Calu3 (cell line): ENCODE measurements at places on chromosomes 12 and 14.
A peak's percentile ranks its signal among the peaks of the same experiment; 100 is the strongest.

DNA sequence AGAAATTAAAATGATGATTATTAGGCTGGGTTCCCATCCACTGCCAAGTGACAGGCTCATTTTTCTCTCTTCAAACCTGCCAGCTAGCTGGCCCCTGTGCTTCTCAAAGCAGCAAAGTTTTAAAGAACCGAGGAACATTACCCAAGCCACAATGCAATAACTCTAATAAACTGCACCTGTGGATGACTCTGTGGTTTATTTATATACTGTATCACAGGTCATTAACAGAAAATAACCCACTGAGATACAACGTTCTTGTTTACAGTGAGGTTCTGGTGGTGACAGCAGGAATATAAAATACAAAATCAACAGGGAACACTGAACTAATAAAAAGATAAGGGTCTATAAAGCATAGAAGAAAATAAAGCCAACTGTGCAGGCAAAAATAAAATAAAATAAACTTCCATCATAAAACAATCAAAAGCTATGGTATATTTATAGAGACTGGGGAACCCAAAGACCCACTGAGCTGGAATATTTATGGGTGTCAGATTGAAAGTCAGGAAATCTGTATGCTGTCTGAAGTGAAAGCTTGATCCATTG is 472.9 kb downstream of the NOVA1 start:
- no peak for DNase-seq

GRCh38 chr12:110543252-110543959 is 39.7 kb downstream of the PPTC7 start:
- DNase-seq = no peak

- DNase-seq = no peak
Measured at GRCh38 chr14:78029601-78030372, 140.4 kb upstream of the NRXN3 start.

GRCh38 chr12:128811806-128812205 is 12.0 kb downstream of the SLC15A4 start:
- DNase-seq = no peak

DNA sequence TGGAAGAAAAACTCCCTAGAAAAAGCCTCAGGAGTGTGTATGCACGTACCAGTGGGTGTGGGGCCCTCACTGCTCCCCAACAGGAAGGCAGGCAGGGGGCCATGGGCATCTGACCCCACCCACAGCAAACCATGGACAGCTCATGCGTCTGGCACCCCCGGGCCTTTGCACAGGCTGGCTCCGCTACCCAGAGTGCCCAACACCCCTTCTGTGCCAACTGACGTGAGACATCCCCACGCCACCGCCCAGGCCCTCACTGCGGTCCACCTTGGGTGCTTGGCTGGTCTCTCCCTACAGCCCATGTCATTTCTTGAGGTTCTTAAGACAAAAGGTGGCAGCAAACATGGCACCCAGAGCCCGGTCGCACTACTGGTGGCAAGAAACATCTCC is 91.4 kb downstream of the NCOR2 start:
- DNase-seq = no peak

- DNase-seq = peak; percentile 51
Measured at GRCh38 chr12:53985994-53986685, 1.2 kb downstream of the HOXC10 start.

- no peak for DNase-seq
Measured at GRCh38 chr12:104340925-104341611, 37.5 kb downstream of the EID3 start.

DNA sequence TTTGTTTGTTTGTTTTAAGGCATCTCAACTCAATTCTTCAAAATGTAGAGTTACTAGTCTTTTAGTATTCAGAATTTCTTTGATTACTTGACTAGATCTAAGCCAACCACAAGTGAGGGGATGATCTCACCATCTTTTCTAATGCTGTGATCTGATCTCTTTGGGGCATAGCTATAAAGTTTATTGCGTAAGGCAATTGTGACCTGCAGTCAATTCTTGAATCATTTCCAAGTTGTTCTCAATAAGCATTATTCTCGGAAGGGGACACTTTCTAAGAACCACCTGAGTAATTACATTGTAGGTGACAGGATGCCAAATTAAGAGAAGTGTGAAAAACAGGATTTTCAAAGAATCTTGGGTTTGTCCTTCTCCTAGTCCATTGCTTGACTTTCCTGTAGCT is 13.1 kb downstream of the DACT1 start:
- DNase-seq = no peak

GRCh38 chr14:104800771-104801519 is at the start of gene ZBTB42:
Gene ZBTB42, plus strand, starts transcription at chr14:104801101. Its CDS starts 97 bp downstream, at chr14:104801198.
- DNase-seq = peak; percentile 91

GRCh38 chr12:71772735-71773134 is 18.1 kb downstream of the RAB21 start:
- DNase-seq = no peak

GRCh38 chr14:31241450-31242114 is 34.0 kb upstream of the HECTD1 start:
- DNase-seq = no peak

DNA sequence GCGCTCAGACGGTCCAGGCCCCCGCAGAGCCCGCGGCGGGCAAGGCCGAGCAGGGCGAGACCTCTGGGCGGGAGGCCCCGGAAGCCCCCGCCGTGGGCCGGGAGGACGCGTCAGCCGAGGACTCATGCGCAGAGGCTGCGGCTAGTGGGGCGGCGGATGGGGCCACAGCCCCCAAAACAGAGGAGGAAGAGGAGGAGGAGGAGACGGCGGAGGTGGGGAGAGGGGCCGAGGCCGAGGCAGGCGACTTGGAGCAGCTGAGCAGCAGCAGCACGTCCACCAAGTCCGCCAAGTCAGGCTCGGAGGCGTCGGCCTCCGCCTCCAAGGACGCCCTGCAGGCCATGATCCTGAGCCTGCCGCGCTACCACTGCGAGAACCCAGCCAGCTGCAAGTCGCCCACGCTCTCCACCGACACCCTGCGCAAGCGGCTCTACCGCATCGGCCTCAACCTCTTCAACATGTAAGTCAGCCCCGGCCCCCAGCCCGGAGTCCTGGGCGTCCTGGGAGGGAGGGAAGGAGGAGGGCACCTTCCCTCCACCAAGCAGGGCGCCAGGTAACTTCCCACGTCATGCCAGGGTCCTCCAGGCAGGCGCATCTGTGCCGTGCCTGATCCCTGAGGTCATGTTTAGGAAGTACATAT is 72.4 kb downstream of the IQSEC3 start:
- DNase-seq = no peak

GRCh38 chr12:124609041-124609989 is 41.9 kb upstream of the NCOR2 start:
- DNase-seq = peak; percentile 99

DNA sequence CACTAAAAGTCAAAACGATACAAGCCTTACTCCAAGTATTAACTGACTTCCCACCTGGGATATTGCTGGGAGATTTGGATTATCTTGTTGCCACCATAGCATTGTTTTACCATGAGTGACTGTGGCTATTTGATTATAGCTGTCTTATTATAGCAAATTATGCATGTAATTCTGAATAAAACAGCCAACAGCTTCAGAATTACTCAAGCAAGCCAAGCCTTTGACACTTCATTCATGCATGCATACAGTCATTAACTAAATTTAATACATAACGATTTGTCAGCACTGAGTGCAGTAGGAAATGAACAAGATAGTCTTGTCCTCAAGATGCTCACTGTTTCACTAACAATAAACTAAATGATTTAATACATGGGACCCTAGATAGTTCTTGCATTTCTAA is 133.0 kb upstream of the FRMD6 start:
- no peak for DNase-seq

GRCh38 chr12:89067421-89068187 is 284.7 kb downstream of the DUSP6 start:
- DNase-seq = no peak
